ENCODE measurements at places on chromosomes 4 and X.
A peak's percentile ranks its signal among the peaks of the same experiment; 100 is the strongest.

DNA sequence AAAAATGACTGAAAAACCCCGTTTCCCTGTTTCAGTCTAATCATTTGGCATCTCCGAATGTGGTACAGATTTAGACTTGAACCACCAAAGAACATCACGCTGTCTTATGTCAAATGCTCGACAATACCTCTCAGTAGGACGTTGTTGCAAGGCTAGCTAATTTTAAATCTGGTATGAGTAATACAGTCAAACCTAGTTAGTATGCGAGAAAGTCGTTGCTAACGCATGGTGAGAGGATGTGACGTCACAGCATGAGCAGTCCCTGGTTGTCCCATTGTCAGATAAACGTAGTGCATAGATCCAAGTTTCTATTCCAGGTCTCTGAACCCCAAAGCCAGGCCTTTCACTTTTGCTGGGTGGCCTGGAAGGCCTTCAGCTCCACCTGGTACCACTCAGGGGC is 44.7 kb downstream of the SETD7 start:
- DNase-seq: peak; percentile 54

GRCh38 chr4:46444318-46445000 is 54.5 kb upstream of the GABRA2 start:
- no peak for DNase-seq

GRCh38 chr4:22574880-22575279 is 59.0 kb upstream of the ADGRA3 start:
- DNase-seq: no peak

DNA sequence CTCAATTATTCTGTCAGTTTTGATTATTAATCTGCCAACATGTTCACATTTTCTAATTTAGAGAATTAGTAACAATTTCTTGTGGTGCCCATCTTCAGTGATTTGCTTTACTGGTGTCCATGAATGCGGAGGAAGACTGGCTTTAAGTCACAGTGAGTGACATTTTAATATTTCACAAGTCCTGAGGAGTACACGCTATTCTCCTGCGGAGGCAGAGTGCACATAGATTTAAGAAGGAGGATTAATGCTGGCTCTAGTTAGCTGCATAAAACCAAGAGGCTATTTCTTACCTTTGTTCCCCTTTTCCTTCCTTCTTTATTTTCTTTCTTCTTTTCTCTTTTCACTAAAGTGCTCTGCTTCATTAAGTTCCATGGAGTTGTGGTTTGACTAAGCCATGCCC is 495.2 kb upstream of the IGFBP7 start:
- no peak for DNase-seq

GRCh38 chr4:12200226-12200625 is 771.5 kb upstream of the HS3ST1 start:
- DNase-seq: no peak

GRCh38 chr4:48483777-48484493 is 792 bp downstream of the SLC10A4 start:
- no peak for DNase-seq

- DNase-seq: no peak
These were observed 12.9 kb downstream of the CCDC22 start for GRCh38 chrX:49247916-49248811.

- DNase-seq: no peak
These were observed 300.5 kb upstream of the LCORL start for GRCh38 chr4:18321956-18322530.

GRCh38 chr4:5755679-5756078 is 44.7 kb downstream of the EVC start:
- DNase-seq: no peak

- peak; percentile 59 for DNase-seq
These were observed 55.9 kb downstream of the STARD8 start for GRCh38 chrX:68703369-68703768.

- DNase-seq: no peak
These were observed 137.8 kb downstream of the MID1IP1 start for GRCh38 chrX:38939067-38939466.

GRCh38 chr4:141158219-141158618 is 24.9 kb upstream of the RNF150 start:
- peak; percentile 41 for DNase-seq

DNA sequence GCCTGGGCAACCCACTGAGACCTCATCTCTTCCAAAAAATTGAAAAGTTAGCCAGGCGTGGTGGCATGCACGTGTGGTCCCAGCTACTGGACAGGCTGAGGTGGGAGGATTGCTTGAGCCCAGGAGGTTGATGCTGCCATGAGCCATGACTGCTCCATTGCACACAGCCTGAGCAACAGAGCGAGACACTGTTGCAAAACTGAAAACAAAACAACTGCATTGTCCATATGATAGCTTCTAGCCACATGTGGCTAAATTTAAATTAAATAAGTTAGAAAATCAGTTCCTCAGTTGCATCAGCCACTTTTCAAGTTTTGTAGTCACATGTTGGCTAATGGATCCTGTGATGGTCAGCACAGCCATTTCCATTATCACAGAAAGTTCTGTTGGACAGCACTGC is 67.9 kb downstream of the GAB1 start:
- no peak for DNase-seq

DNA sequence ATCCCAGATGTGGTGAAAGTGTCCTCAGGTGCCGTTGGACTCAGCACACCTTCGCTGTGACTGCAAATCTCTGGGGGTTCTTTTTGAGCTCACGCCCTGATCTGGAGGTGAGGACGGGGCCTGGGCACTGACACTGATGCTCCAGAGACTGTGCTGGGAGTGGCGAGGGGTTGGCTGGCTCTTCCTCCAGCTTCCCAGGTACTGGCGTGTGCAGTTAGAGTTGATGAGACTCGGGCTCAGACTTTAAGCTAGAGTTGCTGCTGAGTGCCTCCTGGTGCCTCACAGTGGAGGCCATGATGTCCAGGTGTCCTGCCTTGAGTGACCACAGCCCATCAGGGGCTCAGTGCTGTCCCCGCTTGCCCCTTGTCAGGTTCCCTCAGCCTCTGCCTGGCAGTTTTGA is 16.3 kb downstream of the SPON2 start:
- DNase-seq: no peak

DNA sequence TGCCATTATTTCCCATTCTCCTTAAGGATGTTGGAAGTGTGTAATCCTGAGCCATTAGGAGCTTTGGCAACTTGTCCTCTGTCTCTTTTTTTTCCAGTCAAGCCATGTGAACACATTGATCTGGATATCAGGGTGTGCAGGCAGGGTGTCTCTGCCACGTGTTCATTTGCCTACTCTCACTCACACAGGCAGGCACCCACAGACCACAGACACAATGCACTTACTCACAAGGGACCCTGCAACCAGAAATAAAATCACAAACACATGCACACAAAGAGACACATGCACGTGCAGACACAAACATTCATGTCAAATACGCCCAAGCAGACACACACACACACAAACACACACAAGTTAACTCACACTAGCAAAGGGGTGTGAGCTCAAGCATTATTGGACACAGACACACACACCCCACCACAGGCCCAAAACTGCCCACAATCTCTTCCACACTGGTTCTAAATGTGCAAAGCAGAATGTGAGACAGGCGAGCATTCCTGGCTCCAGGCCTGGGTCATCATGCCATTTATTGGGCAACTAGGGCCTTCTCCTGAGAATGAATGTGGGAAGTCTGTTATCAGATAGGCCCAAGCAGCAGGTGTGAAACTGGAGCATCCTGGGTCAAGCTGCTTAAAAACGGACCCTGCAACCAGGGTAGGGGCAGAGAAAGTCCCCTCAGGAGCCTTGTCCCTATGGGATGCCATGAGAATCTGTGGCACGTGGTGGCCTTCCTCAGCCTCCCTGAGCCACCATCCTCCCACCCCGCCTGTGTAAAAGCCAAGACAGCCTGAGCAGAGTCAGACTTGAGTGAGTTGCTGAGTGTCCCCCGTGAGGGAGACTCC is 63.4 kb downstream of the NBDY start:
- DNase-seq: no peak

DNA sequence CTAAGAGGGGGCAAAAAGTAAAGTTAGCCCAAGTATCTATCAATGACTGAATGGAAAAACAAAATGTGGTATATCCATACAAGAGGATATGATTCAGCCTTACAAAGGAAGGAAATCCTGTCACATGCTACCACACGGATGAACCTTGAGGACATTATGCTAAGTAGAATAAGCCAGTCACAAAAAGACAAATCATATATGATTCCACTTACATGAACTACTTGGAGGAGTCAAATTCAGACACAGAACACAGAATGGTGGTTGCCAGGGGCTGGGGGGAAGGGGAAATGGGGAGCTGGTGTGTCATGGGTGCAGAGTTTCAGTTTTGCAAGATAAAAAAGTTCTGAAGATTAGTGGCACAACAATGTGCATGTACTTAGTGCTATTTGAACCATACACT is 101.8 kb downstream of the SH3KBP1 start:
- DNase-seq: peak; percentile 43

DNA sequence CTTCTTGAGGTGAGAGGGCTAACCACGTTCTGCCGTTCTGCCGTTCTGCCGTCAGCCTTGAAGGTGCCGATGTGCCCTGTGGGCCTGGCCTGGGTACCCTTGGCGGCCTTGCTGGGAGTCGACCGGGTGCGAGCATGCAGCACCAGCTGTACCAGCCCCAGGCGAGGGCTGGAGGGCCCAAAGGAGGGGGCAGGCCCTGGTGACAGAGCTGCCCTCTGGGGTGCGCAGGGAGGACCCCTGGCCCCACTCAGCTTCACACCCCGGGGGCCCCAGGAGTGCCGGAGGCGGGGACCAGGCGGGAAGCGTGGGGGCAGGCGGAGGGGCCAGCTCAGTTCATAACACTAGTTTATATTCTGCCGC is 22.1 kb downstream of the UVSSA start:
- no peak for DNase-seq

- DNase-seq: no peak
These were observed 13.8 kb downstream of the PGRMC1 start for GRCh38 chrX:119249891-119250290.

DNA sequence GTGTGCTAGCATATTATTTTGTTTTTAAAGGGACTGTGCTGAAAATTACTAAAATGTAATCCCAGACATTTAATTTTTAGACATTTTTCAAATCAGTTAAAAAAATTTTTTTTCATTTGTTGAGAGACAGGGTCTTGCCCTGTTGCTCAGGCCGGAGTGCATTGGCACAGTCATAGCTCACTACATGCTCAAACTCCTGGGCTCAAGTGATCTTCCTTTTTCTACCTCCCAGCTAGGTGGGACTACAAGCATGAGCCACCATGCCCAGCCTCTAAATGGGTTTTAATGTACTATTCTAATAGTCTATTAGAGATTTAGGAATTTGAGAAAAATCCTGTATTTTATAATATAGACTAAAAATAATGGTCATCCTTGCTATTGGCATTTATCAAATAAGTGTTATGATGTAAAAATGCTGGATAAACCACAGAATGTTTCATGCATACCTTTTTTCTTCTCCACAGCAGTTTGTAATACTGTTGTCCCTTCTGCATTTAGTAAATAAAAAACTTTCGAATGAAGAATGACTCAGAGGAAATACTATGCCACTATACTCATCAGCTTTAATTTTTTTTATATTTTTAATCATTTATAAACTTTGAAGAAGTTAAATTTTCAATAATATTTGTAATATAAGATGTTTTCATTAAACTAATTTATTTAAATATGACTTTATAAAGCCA is 29.9 kb downstream of the CPEB2 start:
- DNase-seq: no peak

GRCh38 chr4:6595897-6596537 is 21.0 kb downstream of the MAN2B2 start:
- no peak for DNase-seq

DNA sequence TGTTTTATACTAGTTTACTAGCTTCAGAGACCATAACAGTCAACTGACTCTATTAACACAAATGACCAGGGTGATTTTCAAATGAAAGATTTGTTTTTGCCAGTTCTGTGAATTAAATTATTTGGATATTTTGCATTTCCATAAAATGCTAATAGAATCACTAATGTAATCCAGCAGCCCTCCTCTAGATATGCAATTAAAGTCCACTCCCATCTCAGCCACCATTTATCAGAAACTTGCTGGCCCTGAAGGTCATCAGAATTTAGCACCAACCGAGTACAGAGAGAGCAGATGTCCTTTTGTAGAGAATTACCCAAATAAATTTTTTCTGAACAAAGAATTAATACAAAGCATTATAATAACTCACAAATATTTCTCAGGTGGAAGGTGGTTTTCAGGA is 531.1 kb upstream of the SLIT2 start:
- DNase-seq: no peak

DNA sequence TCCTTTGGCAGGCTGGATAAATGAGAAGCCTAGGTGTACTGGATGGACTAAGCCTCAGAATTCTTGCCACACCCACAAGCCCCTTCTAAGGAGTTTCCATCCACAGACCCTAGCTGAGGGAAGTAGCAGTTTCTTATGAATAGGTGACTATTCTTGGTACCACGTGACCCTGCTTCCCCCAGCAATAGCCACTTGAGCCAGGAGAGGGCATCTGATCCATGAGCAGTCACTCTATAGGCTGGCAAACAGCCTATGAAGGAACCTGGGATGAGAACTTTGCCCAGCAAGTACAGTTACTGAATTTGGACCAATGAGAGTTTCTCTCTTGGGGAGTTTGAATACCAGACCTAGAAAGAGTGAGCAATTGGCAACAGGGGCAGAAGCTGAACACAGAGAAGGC is 84.0 kb downstream of the RTL9 start:
- DNase-seq: peak; percentile 39

DNA sequence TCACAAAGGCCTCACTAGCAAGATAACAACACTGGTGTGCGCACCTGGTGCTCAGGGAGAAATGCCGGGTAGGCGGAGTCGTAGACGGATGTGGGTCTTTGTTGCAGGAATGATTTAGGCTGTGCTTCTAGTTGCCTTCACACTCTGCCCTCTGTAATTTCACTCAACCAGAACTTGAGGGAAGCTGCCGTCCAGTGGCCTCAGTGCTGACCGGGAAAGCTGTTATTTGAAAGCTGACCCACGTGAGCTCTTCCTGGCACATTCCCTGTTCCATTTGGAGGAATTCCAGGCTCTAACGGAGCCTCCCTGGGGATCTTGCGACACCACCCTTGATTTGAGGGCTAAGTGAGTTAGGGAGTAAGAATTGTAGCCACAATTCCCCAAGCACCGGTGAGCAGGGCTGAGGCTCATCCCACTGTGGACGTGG is 15.9 kb downstream of the SH3TC1 start:
- DNase-seq: no peak

- no peak for DNase-seq
These were observed 929.5 kb downstream of the DMD start for GRCh38 chrX:32281853-32282252.

DNA sequence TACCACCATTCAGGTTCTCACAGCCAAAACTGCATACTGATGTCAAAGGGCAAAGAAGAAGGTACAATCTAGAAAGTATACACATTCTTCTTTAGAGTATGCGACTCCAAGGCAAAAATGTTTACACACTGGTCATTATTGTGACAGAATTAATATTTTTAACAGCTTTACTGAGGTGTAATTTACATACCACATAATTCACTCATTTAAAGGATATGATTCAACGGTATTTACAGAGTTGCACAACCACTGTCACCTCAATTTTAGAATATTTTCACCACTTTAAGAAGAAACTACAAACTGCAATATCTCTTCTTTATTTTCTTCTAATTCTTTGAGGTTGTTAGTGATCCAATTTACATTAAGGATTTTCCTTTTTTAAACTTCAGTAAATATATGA is 325.4 kb upstream of the SMIM31 start:
- DNase-seq: no peak

- DNase-seq: peak; percentile 45
These were observed 170.7 kb upstream of the SMARCAD1 start for GRCh38 chr4:94036964-94037363.

Data from MV-4-11 (cell line).